ENCODE measurements at places on chromosomes 12 and 14.

- no peak for DNase-seq
These were observed 30.4 kb downstream of the FBXO34 start for GRCh38 chr14:55301437-55302121.

DNA sequence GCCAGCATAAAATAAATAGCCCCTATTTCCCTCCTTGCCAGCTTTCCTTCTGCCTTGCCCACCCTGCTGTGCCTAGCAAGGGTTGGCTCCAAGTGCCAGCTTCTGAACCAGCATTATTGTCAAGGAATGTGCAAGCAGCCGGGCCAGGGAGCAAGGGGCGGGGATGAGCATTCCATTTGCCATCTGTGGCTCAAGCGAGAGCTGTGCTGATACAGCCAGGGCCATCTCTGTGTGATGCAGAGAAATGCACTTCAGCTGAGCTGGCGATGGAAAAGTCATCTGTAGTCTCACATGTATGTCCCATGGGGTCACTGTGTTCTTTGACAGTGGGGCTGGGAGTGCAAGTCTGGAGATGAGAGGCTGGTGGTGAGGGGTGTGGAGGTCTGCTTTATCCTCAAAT, 137.3 kb downstream of the SUDS3 start:
- DNase-seq, result no peak

DNA sequence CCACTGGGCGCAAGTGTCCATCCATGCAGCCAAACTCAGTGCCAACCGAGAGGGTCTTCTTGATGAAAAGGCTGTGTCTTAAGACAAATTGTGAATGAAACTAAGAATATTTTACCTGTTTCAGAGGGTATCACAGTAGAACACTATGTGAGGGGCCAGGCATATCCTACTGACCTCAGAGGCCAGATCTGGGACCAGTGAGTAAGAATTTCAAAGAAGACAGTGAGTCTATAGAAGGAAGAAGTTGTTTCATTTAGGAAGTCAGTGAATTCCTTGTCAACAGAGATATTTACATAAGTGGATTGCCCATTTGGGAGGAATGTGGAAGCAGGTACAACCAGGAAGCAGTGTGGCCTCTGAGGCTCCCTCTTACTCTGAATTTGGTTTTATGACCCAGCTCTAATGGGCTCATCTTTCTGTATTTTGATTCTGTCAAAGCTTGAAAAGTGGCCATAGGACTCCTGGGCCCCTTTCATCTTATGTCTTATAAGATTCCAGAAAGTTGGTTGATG, 137.4 kb downstream of the ZNF664 start:
- no peak for DNase-seq

- no peak for DNase-seq
These were observed 12.4 kb downstream of the CPNE8 start for GRCh38 chr12:38892976-38893375.

- DNase-seq, result no peak
These were observed 464.4 kb downstream of the ZFP36L1 start for GRCh38 chr14:68328509-68328908.
